Activated naive CD4-positive, alpha-beta T cell treated with anti-CD3 and anti-CD28 coated beads, Interleukin-2, amount 50 U/mL, for 16 hours (primary cell): ENCODE measurements at places on chromosomes 11 and 22.

DNA sequence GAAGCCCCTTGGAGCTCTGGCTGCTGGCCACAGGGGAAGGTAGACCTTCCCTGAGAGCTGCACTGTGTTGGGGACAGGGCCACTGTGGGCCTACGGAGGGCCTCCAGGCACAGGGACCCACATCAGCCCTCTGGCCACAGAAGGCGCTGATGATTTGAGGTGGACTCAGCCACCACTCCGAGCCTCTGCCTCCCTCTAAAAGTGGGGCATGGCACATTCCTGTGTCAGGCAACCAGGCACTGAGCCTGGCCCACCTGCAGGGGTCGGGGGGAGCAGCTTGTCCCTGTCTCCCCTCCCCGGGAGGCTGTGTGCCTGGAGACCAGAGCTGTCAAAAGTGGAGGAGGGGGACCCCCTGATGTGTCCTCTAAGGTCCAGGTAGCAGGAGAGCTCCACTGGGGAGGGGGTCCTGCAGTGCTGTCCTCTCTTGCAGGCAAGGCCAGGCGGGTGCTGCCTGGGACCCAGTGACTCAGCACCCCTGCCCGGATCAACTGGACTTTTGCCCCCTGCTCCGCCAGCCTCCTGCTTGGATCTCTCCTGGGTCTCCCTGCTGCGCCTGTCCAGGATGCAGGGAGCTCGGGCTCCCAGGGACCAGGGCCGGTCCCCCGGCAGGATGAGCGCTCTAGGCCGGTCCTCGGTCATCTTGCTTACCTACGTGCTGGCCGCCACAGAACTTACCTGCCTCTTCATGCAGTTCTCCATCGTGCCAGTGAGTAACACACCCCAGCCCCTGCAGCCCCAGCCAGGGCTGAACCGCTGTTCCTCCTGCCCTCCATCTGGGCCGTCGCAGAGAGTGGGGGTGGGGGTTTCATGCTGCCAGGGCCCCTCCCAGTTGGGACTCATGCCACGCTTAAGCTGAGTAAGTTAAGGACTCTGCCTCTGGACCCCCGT is 17.5 kb upstream of the CDKN1C start:
- DNase-seq: no peak

DNA sequence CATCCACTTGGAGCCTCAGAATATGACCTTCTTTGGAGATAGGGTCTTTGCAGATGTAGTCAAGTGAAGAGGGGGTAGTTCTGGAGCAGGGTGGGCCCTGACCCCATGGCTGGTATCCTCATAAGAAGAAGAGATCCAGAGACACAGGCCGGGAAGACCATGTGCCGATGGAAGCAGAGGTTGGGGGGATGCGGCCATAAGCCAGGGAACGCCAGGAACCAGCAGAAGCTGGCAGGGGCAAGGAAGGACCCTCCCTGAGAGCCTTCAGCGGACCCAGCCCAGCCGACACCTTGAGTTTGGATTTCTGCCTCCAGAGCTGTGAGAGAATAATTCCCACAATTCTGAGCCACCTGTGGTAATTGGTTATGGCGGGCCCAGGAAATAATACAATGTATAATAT is 26.1 kb upstream of the SMIM38 start:
- no peak for DNase-seq

DNA sequence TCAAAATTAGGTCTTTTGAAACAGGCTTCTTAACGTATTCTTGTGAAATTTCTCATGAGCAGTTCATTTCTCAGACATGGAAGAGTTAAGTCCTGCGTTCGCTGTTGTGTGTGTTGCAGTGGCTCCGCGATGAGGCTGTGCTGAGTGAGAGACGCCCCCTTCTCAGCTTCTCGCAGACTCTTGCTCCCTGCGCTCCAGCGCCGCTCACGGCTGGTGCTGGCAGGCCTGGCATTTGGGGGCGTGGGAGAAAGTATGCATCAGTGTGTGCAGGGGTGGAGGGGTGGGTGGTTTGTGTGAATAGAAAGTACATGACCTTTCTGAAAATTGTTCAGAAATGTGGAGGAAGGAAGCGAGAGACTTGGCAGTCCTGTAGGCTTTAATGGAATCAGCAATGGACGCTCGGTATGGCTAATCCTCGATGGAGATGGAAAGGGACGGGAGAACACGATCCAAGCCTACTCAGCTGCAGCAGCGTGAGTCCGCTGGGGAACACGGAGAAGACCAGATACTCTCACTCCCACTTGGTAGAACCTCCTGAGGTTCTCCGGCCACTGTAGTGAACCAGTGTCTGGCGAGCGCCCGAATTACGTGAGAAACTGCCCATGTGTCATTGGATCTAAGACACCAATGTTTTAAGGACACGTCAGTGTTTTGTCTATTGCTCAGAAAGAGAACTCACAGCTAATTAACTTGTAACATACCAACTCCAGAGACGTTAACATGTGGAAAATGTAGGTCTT is 5.9 kb downstream of the TAB1 start:
- DNase-seq: peak; percentile 58

GRCh38 chr11:68263444-68264035 is 8.2 kb downstream of the C11orf24 start:
- no peak for DNase-seq

GRCh38 chr11:2968341-2968900 is 23.7 kb downstream of the NAP1L4 start:
- DNase-seq: no peak

GRCh38 chr11:132033051-132033450 is 662.6 kb downstream of the NTM start:
- no peak for DNase-seq

DNA sequence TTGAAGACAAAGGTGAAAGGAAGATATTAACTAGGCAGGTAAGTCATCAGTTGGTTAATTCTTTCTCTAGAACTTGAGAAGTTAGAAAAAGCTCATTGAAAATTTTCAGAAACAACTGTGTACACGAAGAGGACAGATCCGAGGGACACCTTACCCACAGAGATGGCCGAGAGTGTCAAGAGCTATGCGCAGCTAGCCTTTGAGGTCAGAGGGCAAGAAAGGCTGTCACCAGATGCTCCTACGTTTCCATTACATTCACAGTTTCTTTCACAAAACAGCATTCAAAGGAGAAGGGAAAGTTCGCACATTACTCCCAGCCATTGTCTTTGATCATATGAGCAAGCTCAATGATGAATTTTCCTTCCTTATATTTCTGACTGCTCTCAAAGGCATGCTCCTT is 34.8 kb downstream of the YPEL1 start:
- DNase-seq: no peak
